ENCODE measurements at places on chromosomes 2 and 18. TPM values are rescaled to one million over a fixed set of nuclear protein-coding genes. Genes with fewer than 3 reads are reported as not detected.

DNA sequence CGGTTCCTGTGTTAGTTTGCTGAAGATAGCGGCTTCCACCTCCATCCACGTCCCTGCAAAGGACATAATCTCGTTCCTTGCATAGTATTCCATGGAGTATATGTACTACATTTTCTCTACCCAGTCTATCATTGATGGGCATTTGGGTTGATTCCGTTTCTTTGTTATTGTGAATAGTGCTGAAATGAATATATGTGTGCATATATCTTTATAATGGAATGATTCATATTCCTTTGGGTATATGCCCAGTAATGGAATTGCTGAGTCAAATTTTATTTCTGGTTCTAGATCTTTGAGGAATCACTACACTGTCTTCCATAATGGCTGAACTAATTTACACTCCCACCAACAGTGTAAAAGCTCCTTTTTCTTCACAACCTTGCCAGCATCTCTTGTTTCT, 255.4 kb upstream of the CDH2 start:
- DNase-seq, result no peak

GRCh38 chr2:54247115-54247514, 8.9 kb downstream of the TSPYL6 start:
- DNase-seq, result no peak

GRCh38 chr2:84957771-84958134, 13.2 kb upstream of the KCMF1 start:
- no peak for DNase-seq

DNA sequence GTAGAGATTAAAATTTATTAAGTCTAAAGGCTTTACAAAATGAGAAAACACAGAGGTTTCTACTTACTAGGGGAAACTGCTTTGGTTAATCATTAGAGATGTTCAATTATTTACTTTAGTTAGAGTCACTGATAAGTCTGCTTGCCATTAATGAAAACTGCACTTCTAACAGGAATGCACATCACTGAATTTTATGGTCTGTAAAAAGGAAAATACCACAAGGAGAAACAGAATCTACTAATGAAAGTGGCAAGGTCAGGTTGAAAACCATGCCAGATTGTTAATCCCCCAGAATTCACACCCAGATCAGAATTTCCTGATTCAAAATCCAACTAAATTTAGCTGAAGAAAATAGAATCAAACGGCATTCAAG, 90.5 kb upstream of the GRB14 start:
- no peak for DNase-seq

GRCh38 chr2:28129955-28130695, 239.6 kb downstream of the BABAM2 start:
- DNase-seq, result no peak

- no peak for DNase-seq
Observed at GRCh38 chr2:24332791-24333540, 27.4 kb downstream of the ITSN2 start.

GRCh38 chr18:48910972-48911545, 39.7 kb downstream of the SMAD7 start:
- no peak for DNase-seq

DNA sequence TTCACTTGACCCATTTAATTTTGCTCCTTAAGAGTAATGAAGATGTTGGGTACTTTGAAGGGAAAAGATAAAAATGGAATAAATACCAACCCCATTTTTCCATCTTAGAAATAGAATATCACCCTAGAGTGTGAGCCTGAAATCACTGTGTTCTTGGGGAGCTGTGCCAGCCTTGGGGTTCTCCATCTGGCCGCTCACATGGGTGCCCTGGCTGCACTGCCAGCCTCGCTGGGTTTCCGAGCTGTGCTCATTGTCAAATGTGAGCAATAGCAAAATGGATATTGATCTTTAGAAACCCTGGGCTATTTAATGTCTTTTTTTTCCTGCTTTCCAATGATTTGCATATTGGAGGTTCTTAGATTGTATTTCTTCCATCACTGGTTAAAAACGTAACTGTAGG, 9.3 kb downstream of the APCDD1 start:
- no peak for DNase-seq

- DNase-seq, result no peak
Observed at GRCh38 chr2:71530641-71531332, 77.4 kb downstream of the DYSF start.

- DNase-seq, result no peak
Observed at GRCh38 chr2:199833525-199833924, 17.5 kb downstream of the FTCDNL1 start.

DNA sequence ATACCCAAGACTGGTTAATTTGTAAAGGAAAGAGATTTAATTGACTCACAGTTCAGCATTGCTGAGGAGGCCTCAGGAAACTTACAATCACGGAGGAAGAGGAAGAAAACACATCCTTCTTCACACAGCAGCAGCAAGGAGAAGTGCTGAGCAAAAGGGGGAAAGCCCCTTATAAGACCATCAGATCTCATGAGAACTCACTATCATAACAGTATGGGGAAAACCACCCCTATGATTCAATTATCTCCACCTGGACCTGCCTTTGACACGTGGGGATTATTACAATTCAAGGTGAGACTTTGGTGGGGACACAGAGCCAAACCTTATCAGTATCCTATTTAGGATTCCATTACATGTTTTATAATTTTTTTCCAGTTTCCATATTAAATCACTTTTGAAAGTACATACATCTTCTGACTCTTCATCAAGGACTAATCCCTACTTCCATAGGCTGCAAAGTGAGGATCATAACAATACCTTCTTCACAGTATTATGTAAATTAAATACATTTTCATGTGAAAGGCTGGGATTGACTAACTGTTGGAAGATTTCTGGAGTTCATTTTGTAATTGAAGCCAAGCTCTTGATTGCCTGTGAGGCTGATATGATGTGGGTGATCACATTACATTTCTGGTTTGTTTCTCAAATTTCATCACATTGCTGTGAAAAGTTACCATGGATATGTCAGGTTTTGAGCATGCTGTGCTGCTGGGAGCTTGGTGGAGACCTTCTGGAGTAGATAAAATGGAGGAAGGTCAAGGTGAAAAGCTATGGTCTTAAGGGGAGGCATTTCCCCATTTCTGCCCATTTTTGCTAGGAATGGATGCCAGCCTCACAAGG, 31.7 kb upstream of the CERS6 start:
- DNase-seq, result no peak

- no peak for DNase-seq
Observed at GRCh38 chr2:26356111-26356510, 9.5 kb upstream of the ADGRF3 start.

- DNase-seq, result peak; percentile 16
Observed at GRCh38 chr2:88068044-88068443, 419 bp downstream of the SMYD1 start.

DNA sequence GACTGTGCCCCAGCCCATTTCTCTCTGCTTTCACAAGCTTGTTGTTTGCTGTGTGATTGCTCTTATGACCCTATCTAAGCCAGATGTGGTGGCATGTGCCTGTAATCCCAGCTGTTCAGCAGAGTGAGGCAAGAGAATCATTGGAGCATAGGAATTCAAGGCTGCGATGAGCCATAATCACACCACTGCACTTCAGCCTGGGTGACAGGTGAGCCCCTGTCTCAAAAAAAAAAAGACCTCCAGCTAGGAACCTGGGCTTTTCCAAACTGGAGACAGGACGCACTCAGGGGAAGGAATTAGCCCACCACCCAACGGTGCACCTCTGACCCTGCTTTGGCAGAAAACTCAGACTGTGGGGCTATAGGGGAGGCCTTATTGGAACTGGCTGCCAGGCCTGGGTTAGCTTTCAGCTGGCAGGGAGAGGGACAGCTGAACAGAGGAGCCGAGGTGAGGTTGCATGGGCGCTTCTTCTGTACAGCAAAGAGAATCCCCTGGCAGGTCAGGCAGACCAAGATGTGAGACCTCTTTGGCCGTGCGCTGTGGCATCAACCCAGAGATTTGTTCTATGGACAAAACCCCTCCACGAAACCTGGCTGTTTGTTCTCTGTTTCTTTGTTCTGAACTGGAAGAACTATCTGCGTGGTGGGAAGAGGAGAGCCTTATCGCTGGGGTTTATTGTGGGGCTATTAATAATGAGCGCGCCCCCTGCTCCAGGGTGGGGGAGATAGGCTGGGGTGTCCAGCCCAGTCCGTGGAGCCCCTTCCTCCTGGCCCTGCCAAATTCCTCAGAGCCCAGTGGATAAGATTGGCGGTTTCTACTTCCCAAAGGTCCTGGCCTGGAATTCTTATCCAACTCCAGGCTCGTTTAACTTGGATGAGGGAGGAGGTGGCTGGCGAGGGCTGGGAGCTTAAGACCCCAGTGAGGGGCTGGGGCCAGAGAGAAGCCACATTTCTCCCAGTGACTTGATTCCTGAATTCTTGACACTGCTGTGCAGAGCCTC, 38.8 kb upstream of the SMAD7 start:
- no peak for DNase-seq

- DNase-seq, result no peak
Observed at GRCh38 chr2:177683661-177684069, 291.1 kb downstream of the AGPS start.

DNA sequence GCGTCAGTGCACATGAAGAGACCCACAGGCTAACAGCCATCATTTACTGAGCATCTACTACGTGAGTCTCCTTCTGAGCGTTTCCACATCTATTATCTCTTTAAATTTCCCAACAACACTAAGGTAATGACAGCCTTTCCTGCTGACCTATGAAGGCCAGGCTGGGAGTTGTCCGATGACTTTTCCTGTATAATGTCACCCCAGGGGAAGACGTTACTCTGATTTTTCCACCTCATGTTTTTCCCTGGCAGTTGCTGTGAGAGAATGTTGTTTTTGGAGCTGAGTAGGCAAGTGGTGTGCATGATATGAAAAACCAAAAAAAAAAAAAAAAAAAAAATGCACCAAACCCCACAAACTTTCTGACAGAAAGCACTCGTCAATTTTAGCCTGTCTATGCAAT, 207.6 kb downstream of the SLC8A1 start:
- DNase-seq, result peak; percentile 66

The EVX2 gene
- not detected for total RNA-seq

The KCNS3 gene
- total RNA-seq, result 3.7 TPM

The RFTN2 gene
- total RNA-seq, result 4.5 TPM

The POU3F3 gene
- total RNA-seq, result not detected

The AQP12B gene
- total RNA-seq, result not detected

The ASXL2 gene
- total RNA-seq, result 16.8 TPM

The SNED1 gene
- total RNA-seq, result 9.9 TPM

All from right atrium auricular region (tissue), 2 donors.